ENCODE measurements at places on chromosomes 3 and 15. TPM values are rescaled to one million over a fixed set of nuclear protein-coding genes. Genes with fewer than 3 reads are reported as not detected.

DNA sequence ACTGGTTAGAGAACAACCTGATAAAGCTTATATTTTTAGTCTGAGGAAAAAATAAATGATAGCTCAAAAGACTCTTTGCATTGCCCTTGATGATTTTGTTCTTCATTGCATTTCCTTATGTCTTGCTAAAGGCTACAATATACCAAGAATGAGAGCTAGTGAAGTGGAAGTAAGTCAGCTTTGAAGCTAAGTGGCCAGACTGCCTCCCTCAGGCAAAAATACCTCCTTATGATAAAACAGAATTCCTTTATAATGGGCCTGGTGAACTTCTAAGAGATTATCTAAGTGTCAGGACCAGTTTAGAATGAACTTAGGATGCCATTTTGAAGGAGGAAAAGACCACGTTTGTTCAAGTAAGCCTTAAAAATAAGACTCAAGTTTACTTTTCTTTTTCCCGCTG is 678.4 kb downstream of the ROBO2 start:
- no peaks in the 10 kb centered on the region for H3K27me3 ChIP-seq
- peaks cover 6% of the 10 kb centered on the region for H3K4me1 ChIP-seq
- H3K27ac ChIP-seq: no peak overlapping the region
- no peak for DNase-seq
- no peak overlapping the region for H3K4me3 ChIP-seq
- H3K36me3 ChIP-seq: no peaks in the 10 kb centered on the region

GRCh38 chr15:98755138-98755537 is 106.8 kb downstream of the IGF1R start:
- no peaks in the 10 kb centered on the region for H3K27me3 ChIP-seq
- no peaks in the 10 kb centered on the region for H3K36me3 ChIP-seq
- H3K4me3 ChIP-seq: no peak overlapping the region
- no peak overlapping the region for H3K27ac ChIP-seq
- DNase-seq: no peak

DNA sequence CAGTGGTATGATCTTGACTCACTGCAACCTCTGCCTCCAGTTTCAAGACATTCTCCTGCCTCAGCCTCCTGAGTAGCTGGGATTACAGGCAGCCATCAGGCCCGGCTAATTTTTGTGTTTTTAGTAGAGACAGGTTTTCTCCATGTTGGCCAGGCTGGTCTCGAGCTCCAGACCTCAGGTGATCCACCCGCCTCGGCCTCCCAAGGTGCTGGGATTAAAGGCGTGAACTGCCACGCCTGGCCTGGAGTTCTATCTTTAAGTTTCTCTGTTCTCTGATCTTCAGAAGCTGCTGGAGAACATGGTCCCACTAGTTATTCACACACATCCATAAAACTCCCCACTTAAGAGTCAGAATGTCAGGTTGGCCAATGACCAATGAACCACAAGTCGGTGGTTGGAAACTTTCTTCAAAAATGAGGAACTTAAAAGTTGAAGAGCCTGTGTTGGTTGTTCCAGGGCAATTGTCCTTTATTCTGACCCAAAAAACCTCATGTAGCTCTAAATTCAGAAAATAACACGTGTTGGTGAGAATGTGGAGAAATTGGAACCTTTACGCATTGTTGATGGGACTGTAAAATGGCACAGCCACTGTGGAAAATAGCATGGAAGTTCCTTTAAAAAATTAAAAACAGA is 55.9 kb upstream of the PIK3CB start:
- no peak overlapping the region for H3K4me3 ChIP-seq
- H3K36me3 ChIP-seq: no peaks in the 10 kb centered on the region
- H3K27me3 ChIP-seq: no peaks in the 10 kb centered on the region
- no peaks in the 10 kb centered on the region for H3K4me1 ChIP-seq

DNA sequence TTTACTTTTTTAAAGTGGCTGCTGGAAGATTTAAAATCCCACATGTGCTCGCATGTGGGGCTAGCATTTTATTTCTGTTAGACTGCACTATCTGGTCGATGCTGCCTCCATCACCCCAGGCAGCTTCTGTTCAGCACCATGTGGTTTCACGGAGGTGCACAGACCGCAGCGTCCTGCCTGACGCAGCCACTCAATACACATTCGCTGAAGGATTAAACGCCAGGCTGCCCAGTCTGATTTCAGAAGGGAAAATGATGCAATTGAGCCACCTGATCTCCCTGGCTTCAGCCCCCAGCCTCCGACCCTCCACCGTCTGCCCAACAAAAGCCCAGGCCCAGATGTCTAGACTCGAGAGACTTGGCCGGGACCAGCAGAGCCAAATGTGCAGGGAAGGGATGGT is 84.5 kb downstream of the MEGF11 start:
- no peaks in the 10 kb centered on the region for H3K36me3 ChIP-seq
- no peak overlapping the region for H3K27ac ChIP-seq
- peaks cover 33% of the 10 kb centered on the region for H3K4me1 ChIP-seq
- DNase-seq: no peak
- no peak overlapping the region for H3K4me3 ChIP-seq

Gene PLCH1
- total RNA-seq: 7.6 TPM

DNA sequence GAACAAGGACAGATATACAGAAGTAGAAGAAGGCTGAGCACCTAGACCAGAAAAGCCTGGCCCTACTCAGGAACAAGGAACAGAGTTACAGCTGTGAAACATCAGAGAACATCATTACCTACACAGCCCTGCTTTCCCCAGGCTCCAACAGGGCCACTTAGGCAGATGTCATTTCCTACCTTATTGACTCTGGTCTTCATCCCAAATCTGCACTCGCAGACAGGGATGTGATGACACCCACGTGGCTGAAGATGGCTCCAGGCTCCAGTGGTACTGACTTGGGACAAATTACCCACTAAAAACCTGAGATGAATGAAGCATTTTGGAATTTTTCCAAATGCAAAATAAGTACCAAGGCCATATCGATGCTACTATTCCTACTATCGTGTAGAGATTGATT is 18.0 kb upstream of the SSUH2 start:
- no peak for DNase-seq
- H3K27ac ChIP-seq: no peak overlapping the region
- H3K4me3 ChIP-seq: no peak overlapping the region
- peaks cover 3% of the 10 kb centered on the region for H3K27me3 ChIP-seq
- H3K4me1 ChIP-seq: peaks cover 34% of the 10 kb centered on the region

DNA sequence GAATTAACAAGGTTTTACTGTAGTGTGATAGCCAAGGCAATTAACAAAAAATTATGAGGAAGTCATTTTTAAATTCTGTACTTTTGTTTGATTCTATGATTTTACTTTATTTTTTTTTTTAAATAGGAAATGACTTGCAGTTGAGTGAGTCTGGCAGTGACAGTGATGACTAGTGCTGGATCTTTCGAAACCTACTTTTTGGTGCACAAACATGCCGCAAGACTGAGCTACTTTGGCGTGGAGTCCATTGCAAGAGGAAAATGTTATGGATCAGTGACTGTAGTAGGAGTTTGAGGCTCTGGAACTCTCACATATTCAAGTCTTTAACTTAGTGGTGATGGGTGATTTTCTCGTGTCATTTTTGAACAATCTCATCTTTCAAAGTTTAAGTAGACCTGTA is 11.6 kb downstream of the EAF1 start:
- no peaks in the 10 kb centered on the region for H3K4me1 ChIP-seq
- no peak for DNase-seq
- no peak overlapping the region for H3K27ac ChIP-seq
- no peak overlapping the region for H3K4me3 ChIP-seq
- H3K27me3 ChIP-seq: no peaks in the 10 kb centered on the region

DNA sequence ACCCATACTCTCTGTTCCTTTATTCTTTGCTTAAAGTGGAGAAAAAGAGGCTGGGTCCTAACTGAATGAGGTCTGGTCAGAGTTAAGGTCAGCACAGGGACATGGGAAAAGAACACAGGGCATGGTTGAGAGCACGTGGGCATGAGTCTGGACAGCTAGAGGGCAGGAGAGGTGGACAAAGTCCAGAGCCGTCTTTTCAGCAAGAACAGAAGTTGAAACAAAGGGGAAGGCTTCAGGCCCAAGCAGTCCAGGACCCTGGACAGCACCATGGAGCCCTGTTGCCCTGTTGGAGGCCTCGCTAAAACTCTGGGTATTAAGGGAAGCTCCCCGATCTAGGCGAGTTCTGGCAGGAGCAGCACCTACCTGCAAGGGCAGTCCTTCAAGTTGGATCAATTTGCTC is 50.7 kb downstream of the XYLB start:
- no peak overlapping the region for H3K4me3 ChIP-seq
- DNase-seq: no peak
- H3K27me3 ChIP-seq: no peaks in the 10 kb centered on the region
- H3K27ac ChIP-seq: no peak overlapping the region

Gene CLRN1
- total RNA-seq: not detected

Gene FAM81A
- total RNA-seq: 1.4 TPM

- no peaks in the 10 kb centered on the region for H3K36me3 ChIP-seq
- H3K27me3 ChIP-seq: no peaks in the 10 kb centered on the region
- H3K4me3 ChIP-seq: no peak overlapping the region
- DNase-seq: no peak
- peaks cover 25% of the 10 kb centered on the region for H3K4me1 ChIP-seq
- H3K27ac ChIP-seq: no peak overlapping the region
Measured at GRCh38 chr3:177753451-177754155, 556.3 kb upstream of the TBL1XR1 start.

DNA sequence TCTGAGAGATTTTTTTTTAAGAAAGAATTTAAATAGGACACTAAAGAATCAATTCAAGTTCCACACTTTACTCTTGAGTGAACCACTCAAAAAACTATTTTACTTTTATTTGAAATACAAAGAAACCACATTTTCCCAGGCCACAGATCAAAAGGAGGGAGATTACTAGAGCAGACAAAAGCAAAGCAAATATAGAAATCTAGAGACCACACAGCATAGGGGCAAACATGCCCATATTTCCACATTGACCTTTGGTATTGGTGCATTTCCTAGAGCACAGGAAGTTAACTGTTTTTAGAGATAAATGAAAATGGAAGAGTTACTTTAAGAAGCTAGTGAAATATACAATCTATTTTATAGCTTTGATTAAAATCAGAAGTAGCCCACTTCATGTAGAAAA is 27.5 kb upstream of the ZCWPW2 start:
- no peaks in the 10 kb centered on the region for H3K27me3 ChIP-seq
- DNase-seq: no peak
- no peak overlapping the region for H3K27ac ChIP-seq
- H3K4me3 ChIP-seq: no peak overlapping the region

Gene OXTR
- 4.1 TPM for total RNA-seq

- H3K27me3 ChIP-seq: no peaks in the 10 kb centered on the region
- no peak for DNase-seq
- H3K36me3 ChIP-seq: peaks cover 18% of the 10 kb centered on the region
Measured at GRCh38 chr15:72229076-72229946, 1.7 kb downstream of the PKM start.

DNA sequence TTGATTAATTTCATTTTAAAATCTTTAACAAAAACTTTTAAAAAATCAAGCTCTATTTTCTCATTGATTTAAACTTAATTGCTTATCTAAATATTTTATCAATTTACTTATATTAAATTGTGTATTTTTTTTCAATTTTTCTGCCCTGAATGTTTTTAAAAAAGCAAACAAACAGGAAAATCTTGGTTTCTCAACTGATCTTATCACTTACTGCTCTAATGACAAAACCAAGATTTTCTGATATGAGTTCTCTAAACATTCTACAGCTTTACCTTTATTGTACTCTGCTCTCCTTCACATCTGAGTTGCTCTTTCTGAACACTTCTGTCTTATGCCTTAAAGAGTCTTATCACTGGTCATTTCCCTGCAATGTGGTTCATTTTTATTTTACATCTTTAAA is 587.8 kb upstream of the BCHE start:
- no peaks in the 10 kb centered on the region for H3K27me3 ChIP-seq
- DNase-seq: no peak
- H3K27ac ChIP-seq: no peak overlapping the region
- no peaks in the 10 kb centered on the region for H3K4me1 ChIP-seq
- no peak overlapping the region for H3K4me3 ChIP-seq

DNA sequence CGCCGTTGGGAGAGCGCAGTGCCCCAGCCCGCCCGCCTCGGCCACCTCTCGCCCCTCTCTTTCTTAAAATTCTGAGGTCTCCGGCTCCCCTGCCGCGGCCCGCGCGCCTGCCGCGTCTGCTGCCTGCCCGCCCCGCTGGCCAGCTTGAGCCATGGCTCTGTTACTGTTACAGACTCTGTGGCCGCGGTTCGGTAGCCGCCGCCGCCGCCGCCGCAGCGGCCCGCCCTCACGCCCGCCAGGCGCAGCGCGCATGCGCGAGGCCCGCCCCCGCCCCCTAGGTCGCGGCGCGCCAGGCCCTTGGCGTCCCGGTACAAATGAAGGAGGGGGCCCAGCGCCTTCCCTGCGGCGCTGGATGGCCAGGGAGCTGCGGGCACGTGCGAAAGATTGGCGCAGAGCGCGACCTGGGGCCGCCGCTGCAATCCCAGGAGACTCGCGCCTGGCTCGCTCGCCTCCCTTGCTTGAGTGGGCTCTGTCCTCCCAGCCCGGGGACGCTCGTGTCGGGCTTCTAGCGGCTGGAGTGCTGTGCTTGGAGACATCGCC is at the start of gene ONECUT1:
TSS of gene ONECUT1 (minus strand) at position 168 of the 540 bp plus-strand sequence. CDS start 452 bp downstream, outside the sequence.
- peak within 1 kb of the TSS; percentile 86 for H3K4me3 ChIP-seq
- DNase-seq: no peak
- H3K27ac ChIP-seq: no peak within 1 kb of the TSS

Gene EFCC1
- 0.29 TPM for total RNA-seq

- no peak overlapping the region for H3K4me3 ChIP-seq
- no peaks in the 10 kb centered on the region for H3K4me1 ChIP-seq
- no peaks in the 10 kb centered on the region for H3K36me3 ChIP-seq
- DNase-seq: peak; percentile 74
- no peaks in the 10 kb centered on the region for H3K27me3 ChIP-seq
Measured at GRCh38 chr15:89971592-89971997, 29.5 kb upstream of the ZNF710 start.

DNA sequence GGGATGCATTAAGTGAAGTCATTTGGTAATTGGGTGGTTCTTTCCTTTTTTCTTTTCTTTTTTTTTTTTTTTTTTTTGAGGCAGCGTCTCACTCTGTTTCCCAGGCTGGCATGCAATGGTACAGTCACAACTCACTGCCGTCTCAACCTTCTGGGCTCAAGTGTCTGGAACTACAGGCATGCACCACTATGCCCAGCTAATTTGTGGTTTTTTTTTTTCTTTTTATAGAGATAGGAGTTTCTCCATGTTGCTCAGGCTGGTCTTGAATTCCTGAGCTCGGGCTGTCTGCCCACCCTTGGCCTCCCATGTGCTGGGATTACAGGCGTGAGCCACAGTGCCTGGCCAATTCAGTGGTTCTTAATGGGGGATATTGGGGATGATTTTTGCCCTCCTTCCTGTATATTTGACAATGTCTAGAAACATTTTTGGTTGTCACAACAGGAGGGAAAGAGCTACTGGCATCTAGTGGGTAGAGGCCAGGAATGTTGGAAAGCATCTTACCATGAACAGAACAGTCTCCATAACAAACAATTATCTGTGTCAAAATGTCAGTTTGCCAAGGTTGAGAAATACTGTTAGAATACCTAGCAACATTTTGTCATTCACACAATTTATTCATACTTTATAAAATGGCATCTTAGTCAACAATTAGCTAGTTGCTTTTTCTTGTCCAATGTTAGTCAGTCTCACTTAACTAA is 79.4 kb upstream of the CNTN3 start:
- no peaks in the 10 kb centered on the region for H3K27me3 ChIP-seq
- no peaks in the 10 kb centered on the region for H3K4me1 ChIP-seq
- H3K4me3 ChIP-seq: no peak overlapping the region
- H3K36me3 ChIP-seq: no peaks in the 10 kb centered on the region

- peak overlapping the region; percentile 86 for H3K27ac ChIP-seq
- H3K27me3 ChIP-seq: no peaks in the 10 kb centered on the region
- H3K4me3 ChIP-seq: no peak overlapping the region
- peaks cover 39% of the 10 kb centered on the region for H3K4me1 ChIP-seq
Measured at GRCh38 chr15:100200287-100200880, 141.4 kb downstream of the ADAMTS17 start.

GRCh38 chr3:59027607-59028006 is 22.2 kb downstream of the CFAP20DC start:
- no peak overlapping the region for H3K27ac ChIP-seq
- H3K36me3 ChIP-seq: no peaks in the 10 kb centered on the region
- DNase-seq: no peak
- peaks cover 15% of the 10 kb centered on the region for H3K4me1 ChIP-seq
- H3K4me3 ChIP-seq: no peak overlapping the region
- H3K27me3 ChIP-seq: no peaks in the 10 kb centered on the region
